ENCODE measurements at places on chromosomes 7 and 10. TPM values are rescaled to one million over a fixed set of nuclear protein-coding genes. Genes with fewer than 3 reads are reported as not detected.

Gene DMBT1
- polyA plus RNA-seq = 4.8 TPM

DNA sequence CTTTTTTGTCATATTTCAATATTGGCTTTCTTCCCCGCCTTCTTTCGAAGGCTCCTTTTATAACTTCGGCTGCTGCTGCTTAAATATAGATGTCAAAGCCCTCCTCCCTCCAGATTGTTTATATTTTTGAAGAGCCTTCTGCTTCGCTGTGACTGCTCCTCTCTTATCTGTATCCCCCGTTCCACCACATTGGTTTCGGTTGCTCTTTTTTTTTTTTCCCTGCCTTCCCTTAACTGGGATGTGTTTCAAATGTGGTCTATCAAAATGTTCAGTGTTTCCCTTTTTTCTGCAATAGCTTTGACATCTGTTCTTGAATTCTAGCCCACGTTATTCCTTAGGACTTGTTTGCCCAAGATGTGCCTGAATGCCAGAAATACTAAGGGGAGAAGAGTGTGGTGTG, 96.4 kb downstream of the CUX1 start:
- DNase-seq = no peak

Gene OR2A2
- polyA plus RNA-seq = not detected

Gene GIMAP8
- 14.3 TPM for polyA plus RNA-seq

- DNase-seq = no peak
Observed at GRCh38 chr7:55173671-55174070, 154.9 kb downstream of the EGFR start.

GRCh38 chr7:128056901-128057300, 25.7 kb upstream of the LRRC4 start:
- no peak for DNase-seq

DNA sequence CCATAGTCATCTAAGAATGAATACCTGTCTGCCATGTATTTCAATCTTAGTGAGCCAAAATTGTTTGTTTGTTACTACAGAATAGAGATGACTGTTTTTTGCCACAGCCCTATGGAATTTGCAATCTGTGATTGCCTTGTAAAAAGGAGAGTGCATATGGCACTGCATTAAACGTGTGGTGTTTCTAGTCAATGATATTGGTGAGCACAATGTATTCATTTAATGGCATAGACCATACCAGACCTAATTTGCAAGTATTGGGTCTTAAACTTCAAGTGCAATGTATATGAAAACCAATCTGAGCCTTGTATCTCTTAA, 11.3 kb downstream of the INSIG1 start:
- no peak for DNase-seq

GRCh38 chr10:14584661-14585060, 190.0 kb downstream of the FAM107B start:
- no peak for DNase-seq

DNA sequence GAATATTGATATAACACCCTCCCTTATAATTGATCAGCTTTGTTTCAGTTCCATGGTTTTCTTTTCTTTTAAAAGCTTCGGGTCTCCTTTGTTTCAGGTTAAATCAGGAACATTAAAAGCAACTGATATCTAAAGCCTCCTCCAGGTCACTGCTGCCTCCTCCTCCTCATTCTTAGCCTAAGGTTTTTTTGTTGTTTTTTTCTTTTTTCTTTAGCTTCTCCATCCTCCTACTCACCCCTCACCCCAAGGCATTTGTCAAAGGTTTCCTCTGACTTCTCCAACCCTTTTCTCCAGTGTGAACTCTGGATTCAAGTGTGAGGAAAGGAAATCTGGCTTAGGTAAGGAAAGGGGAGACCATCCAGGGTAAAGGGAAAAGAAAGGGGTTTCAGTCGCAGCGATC, 420.2 kb upstream of the NFE2L3 start:
- DNase-seq = no peak

- no peak for DNase-seq
Observed at GRCh38 chr7:112064627-112065385, 141.4 kb downstream of the DOCK4 start.

GRCh38 chr7:73359306-73359705, 31.3 kb downstream of the FKBP6 start:
- DNase-seq = no peak

DNA sequence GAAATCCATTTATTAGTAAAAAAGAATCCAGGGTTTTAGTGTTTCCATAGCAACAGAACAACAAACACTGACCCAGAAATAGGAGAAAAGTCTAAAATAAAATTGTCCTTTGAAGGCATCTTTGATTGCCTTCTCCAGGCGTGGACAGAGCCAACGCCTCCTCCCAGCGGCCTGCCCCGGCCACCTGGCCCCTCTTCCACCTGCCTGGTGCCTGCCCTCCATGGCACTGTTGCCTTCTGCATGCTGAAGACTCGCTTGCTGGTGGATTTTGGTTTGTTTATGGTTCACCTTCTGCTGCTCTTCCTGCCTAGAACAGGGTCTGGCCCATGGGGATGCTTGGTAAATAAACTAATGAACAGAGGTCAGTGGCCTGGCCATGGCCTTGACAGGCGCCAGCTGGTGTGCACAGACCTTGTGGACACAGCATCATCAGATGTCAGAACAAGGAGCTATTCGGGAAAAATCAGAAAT, 107.4 kb downstream of the DYNC2I1 start:
- DNase-seq = no peak
